Effector memory CD8-positive, alpha-beta T cell (primary cell): ENCODE measurements at places on chromosomes 1 and 21.

DNA sequence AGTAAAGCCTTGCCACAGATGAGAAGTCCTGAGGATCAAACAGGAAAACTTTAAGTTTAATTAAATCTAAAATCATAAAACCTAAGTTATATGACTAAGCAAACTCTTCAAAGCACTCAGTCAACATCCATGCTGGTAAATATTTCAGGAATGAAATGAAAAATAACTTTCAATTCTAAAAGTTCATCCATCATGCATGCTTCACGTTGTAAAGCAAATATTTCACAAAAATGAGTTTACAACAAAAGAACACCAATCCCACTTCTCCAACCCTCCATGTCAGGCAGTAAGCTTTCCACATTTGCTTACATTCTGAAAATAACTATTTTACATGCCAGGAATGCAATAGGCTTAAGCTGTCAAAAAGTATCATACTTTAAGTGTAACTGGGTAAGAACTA is 16.8 kb downstream of the APP start:
- no peak for DNase-seq

GRCh38 chr1:7358425-7358824 is 412.7 kb upstream of the VAMP3 start:
- no peak for DNase-seq

DNA sequence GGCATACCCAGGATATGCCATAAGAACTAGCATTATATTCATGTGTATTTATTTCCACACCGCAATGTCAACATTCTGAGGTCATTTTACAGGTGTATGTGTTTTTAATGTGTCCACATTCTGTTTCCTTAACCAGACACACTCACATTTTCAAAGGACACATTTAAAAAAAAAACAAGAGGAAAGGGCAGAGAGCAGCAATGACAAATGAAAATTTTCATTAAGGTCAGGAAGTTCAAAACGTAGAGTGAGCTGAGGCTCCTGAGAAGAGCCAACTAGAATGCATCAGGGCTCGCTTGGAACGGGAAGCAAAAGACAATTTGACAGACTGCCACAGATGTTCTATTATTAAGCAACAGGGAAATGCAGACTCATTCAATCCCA is 4.8 kb upstream of the GNPAT start:
- DNase-seq, result no peak

DNA sequence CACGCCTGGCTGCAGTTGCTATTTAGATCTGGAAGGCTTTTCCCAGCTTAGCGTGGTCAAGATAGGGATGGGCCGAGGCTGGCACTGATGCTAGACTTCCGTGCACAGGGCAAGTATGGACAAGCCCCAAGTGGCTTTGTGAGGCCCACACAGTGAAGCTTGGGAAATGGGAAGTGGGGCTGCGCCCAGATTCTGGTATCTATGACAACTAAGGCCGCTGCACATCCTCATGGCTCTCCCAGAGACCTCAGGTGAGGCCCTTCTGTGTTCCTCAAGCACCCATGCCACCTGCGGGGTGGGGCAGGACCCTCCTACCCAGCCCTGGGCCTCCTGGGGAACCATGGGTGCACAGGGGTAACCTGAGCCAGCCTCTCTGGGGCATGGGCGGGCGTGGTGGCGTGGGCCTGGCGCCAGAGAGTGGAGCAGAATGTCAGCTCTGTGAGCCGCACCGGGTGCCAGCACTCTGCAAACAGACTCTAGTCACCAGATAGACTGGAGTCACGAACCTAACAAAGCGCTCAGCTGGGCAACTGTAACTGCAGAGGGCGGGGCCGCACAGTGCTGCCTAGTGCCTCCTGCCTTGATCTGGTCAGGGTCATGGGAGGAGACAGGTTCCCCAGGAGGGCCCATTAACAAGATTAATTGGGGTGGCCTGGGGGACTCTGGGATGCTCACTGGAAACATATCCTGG is 46.4 kb downstream of the ELF3 start:
- DNase-seq, result no peak

GRCh38 chr1:176847052-176847451 is 317.5 kb downstream of the ASTN1 start:
- no peak for DNase-seq

GRCh38 chr1:32390904-32391870 is 3.1 kb downstream of the BSDC1 start:
- DNase-seq, result no peak

DNA sequence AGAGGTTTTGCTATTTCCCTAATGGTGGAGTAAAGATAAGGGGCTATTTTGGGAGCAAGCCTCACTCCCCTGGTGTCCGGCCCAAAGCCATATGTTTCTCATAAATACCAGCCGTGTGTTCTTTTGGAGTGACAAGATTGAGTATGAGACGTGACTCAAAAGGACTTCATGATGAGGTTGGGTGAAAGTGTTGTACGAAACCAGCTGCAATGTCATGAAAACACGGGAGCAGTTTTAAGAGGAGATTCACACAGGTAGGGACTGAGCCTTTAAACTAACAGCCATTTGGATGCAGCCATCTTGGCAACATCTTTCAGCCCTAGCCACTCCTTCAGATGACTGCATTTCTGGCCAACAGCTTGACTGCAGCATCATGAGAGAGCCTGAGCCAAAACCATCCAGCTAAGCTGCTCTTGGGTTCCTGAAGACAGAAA is 532.3 kb upstream of the USP24 start:
- DNase-seq, result no peak

- no peak for DNase-seq
These were observed 115.5 kb upstream of the PAXBP1 start for GRCh38 chr21:32887026-32887425.

DNA sequence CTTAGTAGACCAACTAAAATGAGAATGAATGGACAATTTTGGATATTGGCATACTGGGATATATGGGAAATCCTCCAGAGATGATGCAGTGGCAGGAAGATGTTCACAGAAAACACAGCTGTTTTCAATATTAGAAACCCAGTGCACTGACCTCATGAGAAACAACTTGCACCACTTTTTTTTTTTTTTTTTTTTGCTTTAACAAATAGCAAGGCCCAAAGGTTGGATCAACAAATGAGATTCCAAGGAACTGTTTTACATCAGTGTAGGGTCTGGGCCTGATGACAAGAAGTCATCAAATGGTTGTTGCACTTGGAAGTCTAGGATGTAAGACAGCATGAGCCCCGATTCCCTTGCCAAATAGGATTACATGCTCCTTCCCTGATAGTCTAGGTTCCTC is 110.7 kb downstream of the SLC25A24 start:
- DNase-seq, result no peak

DNA sequence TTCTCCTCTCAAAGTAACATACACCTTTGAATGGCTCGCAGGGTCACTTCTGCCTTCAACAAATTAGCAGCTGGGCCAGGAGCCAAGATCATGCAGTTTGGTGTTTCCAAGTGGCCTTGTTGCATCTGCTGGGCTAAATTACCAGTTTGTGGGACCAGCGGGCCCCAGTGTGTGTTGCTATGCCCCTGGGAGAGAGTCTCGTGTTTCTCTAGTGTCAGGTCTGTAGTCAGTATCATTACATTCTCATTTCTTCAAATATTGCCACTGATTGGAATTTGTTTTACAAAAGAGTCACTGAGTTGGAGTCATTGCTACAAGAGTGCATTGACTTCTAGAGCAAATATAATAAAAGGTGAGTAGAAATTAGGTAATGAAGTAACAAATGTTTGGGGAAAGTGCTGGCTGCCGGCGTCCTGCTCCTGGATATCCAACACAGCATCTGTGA is 35.5 kb downstream of the RHOU start:
- DNase-seq, result no peak

- DNase-seq, result no peak
These were observed 49.7 kb downstream of the MYSM1 start for GRCh38 chr1:58650141-58650540.

DNA sequence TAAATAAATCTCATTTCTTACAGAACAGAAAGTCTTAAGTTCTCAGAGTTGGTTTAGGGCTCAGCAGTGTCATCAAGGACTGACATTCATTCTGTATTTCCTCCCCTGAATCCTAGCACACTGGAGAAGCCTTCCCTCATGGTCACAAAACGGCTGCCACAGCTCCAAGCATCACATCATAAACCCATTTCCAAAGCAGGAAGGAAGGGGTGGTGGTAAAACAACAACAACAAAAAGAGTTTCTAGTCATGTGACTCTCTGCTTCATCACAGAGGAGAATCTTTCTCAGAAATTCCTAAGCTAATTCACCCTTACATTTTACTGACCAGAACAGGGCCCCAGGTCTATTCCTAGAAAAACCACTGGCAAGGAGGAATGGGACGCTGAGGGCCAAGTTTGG is 210.3 kb downstream of the KAZN start:
- DNase-seq, result no peak

- no peak for DNase-seq
These were observed 11.0 kb downstream of the PLEKHA6 start for GRCh38 chr1:204348722-204349121.

GRCh38 chr1:4305526-4306301 is 348.7 kb upstream of the AJAP1 start:
- no peak for DNase-seq

- DNase-seq, result no peak
These were observed 15.3 kb upstream of the FHAD1 start for GRCh38 chr1:15231714-15232201.

DNA sequence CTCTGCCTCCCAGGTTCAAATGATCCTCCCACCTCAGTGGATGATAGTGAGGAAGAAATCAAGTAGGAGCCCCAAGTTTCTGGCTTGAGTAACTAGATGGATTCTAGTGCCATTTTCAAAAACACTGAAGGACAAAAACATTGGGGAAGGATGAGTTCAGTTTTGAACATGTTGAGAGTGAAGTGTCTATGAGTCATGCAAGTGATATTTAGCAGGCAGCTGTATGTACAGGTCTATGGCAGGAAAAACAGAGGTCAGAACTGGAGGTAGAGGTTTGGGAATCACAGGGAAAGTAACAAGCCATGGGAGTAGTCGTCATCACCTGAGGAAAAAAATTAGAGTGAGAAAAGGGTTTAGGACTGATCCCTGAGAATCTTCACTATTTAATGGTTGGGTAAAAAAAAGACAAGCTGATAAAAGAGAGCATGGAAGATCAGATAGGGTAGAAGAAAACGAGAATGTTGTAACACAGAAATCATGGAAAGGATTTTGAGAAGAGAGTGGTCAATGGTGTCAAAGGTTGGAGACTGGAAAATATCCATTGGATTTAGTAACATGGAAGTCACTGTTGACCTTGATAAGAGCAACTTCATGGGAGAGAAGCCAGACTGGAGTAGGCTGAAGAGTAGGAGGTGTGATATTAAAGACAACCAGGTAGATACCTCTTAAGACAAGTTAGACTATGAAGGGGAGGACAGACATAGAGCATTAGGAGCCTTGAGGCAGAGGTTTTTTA is 53.1 kb downstream of the DIPK1A start:
- no peak for DNase-seq

GRCh38 chr21:16353764-16354163 is 624.0 kb downstream of the USP25 start:
- no peak for DNase-seq

GRCh38 chr1:1371746-1372711 is 3.0 kb downstream of the AURKAIP1 start:
- peak; percentile 75 for DNase-seq

GRCh38 chr1:9689971-9690381 is 38.4 kb downstream of the PIK3CD start:
- no peak for DNase-seq

GRCh38 chr1:157137408-157138219 is 581 bp downstream of the ETV3 start:
- no peak for DNase-seq

DNA sequence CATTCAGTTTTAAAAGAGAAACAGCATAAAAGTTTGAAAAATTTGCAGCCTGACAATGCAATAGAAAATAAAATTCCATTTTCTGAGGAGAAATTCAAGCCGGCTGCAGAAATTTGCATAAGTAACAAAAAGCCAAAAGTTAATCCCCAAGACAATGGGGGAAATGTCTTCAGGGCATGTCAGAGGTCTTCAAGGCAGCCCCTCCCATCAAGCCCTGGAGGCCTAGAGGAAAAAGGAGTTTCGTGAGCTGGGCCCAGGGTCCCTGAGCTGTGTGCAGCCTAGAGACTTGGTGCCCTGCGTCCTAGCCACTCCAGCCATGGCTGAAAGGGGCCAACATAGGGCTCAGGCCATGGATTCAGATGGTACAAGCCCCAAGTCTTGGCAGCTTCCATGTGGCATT is 74.6 kb downstream of the PIK3R3 start:
- DNase-seq, result no peak

GRCh38 chr21:44742418-44743153 is 31.2 kb upstream of the TSPEAR start:
- peak; percentile 16 for DNase-seq

GRCh38 chr1:53391982-53392381 is 64.1 kb upstream of the LRP8 start:
- no peak for DNase-seq

DNA sequence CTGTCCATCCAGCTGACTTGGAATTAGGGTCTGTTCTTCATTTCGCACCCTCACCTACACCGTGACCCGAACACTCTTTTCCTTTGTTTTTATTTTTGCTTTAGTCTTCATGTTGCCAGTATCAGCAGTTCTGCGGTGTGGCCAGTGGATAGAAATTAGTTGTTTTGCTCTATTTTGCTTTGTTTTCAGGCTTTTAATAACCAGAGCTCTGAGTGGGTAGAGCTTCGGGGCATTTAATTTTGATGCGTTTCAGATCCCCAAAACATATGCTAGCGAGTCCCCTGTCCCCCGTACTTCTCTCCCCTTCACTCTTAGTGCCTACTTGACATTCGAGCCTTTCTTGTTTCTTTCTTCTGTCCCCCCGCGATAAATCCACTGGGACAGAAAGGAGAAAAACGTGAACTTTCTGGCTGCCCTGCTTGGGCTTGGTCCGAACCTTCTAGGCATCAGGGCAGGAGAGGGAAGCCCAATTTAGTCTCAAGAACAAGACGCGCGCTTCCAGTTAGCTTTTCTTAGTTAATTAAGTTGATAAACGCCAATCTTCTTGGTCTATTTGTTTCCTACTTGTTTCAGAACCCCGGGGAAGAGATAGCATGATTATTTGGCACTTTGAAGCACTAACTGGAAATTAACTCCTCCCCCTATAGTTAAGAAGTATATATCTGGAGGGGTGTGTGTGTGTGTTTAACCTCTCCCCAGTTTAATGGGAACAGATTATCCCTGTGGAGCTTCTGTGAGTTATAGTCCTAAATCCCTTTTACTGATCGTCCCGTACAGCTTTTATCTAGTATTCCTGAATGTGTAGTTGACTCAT is 839 bp downstream of the SWT1 start:
- no peak for DNase-seq

GRCh38 chr1:108722292-108722691 is 9.6 kb downstream of the FNDC7 start:
- DNase-seq, result no peak

- no peak for DNase-seq
These were observed 163.9 kb downstream of the SLC45A1 start for GRCh38 chr1:8481650-8482380.

- peak; percentile 30 for DNase-seq
These were observed 77.8 kb downstream of the BACH1 start for GRCh38 chr21:29376556-29376955.
